ENCODE measurements at places on chromosomes 2 and 18.

DNA sequence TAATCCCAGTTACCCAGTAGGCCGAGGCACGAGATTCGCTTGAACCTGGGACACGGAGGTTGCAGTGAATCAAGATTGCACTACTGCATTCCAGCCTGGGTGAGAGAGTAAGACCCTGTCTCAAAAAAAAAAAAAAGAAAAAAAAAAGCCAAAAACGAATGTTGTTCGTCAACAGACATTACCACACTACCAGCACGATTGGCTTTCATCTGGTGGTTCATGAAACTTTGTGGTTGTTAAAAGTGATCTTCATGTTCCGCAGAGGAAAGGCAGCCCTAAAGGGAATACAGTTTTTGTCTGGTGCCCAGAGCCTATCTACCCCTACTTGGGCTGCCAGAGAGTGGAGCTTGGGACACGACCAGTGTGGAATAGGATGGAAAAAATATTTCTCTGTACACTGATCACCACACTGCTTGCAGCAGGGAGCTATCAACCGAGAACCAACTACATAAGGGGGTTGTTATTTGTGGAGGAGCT, 13.6 kb upstream of the CXCR4 start:
- DNase-seq: no peak

- no peak for DNase-seq
Observed at GRCh38 chr18:62660691-62661090, 54.6 kb upstream of the PHLPP1 start.

DNA sequence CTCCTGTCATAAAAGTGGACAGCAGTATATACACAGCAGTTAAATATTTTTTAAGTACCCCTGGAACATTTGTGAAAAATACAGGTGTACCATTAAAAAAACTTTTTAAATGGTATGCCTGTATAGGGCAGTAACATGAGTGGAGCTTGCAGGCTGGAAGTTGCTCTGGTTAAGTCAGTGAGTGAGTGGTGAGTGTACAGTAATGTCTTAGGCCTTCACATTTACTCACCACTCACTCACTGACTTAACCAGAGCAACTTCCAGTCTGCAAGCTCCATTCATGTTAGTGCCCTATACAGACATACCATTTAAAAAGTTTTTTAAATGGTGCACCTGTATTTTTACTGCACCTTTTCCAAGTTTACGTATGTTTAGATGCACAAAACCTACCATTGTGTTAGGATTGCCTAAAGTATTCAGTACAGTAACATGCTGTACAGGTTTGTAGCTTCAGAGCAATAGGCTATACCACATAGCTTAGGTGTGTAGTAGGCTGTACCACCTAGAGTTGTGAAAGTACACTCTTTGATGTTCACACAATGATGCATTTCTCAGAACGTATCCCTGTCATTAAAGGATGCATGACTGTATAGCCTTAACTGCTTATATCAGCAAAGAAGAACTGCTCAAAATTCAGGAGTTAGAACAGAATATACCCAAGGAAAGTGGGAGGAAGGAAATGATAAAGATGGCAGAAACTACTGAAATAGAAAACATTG, 112.6 kb downstream of the EHBP1 start:
- no peak for DNase-seq

GRCh38 chr2:46545015-46545839, 65.9 kb downstream of the TMEM247 start:
- DNase-seq: no peak

- no peak for DNase-seq
Observed at GRCh38 chr2:53033411-53033810, 734.2 kb upstream of the CHAC2 start.

GRCh38 chr18:3059272-3059671, 46.3 kb upstream of the LPIN2 start:
- DNase-seq: no peak

Measured in right forelimb (tissue), 1 donor.